ENCODE measurements at places on chromosomes 2 and 18.
A peak's percentile ranks its signal among the peaks of the same experiment; 100 is the strongest.

- H3K27me3 ChIP-seq = peaks cover 38% of the 10 kb centered on the region
- H3K36me3 ChIP-seq = no peaks in the 10 kb centered on the region
- H3K4me1 ChIP-seq = no peaks in the 10 kb centered on the region
- DNase-seq = no peak
Measured at GRCh38 chr2:95573866-95574265, 17.9 kb upstream of the TRIM43 start.

- no peaks in the 10 kb centered on the region for H3K36me3 ChIP-seq
- H3K27ac ChIP-seq = no peak overlapping the region
- DNase-seq = no peak
- H3K27me3 ChIP-seq = no peaks in the 10 kb centered on the region
- H3K4me1 ChIP-seq = peaks cover 7% of the 10 kb centered on the region
Measured at GRCh38 chr2:109662889-109663288, 48.7 kb downstream of the SOWAHC start.

DNA sequence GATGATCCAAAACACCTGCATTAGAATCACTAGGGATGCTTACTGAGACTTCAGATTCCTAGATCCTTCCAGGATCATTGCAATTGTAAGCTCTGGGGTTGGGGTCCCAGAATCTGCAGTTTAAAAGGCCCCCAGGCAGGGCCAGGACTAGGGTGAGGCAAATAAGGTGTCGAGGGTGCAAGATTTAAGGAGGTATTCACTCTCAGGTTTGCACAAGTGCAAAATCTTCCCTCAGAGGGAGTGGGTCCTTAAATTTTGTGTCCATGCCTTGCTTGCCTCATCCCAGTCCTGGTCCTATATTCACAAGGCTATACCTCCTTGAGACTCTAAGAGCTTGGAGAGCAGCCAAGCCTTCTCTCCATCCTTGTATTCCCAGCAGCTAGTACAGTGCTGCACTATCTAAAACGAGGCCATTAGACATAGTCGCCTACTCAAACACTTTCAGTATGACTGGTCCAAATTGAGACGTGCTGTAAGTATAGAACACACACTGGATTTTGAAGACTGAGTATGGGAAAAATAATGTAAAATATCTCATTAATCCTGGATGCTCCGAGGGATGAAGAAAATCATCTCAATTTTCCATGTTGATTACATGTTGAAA lies 31.6 kb upstream of the MREG start:
- H3K4me1 ChIP-seq = no peaks in the 10 kb centered on the region
- DNase-seq = no peak
- no peaks in the 10 kb centered on the region for H3K36me3 ChIP-seq
- no peak overlapping the region for H3K4me3 ChIP-seq
- no peaks in the 10 kb centered on the region for H3K27me3 ChIP-seq

DNA sequence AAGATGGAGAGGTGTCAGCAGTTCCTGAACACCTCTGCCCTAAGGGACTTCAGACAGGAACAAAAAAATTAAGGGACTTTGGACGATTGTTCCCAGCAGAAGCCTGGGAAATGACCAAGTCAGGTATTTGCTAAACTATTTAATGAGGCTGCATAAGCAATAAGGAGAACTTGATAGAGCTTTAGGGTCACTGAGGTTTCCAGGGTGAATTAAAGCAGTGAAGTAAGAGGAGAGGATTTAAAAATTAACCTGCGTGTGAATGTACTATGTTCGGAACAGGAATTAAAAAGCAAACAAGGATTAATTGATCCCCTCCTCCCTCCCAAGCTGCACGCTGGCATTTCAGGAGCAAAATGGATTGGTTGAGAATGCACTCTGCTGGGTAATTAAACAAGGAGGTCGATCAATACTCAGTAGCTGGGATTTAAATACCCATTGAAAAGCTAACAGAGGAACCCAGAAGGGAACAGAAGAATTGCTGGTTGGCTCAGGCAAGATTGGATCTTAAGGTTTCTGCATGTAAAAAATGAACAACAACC lies 157.2 kb downstream of the RNF152 start:
- no peak for DNase-seq
- H3K27me3 ChIP-seq = no peaks in the 10 kb centered on the region
- H3K4me3 ChIP-seq = no peak overlapping the region
- peaks cover 40% of the 10 kb centered on the region for H3K4me1 ChIP-seq
- H3K27ac ChIP-seq = no peak overlapping the region
- H3K36me3 ChIP-seq = no peaks in the 10 kb centered on the region

DNA sequence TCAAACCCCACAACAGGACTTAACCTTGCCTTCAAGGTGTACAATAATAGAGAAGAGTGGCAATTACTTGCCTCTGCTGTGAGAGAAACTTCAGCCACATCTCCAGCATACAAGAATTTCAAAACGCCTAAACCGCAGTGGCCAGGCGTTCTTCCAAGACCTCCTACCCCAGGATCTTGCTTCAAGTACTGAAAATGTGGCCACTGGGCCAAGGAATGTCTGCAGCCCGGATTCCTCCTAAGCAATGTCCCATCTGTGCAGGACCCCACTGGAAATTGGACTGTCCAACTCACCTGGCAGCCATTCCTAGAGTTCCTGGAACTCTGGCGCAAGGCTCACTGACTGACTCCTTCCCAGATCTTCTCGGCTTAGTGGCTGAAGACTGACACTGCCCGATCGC lies 2.8 kb upstream of the CYB5A start:
- peaks cover 18% of the 10 kb centered on the region for H3K4me1 ChIP-seq
- no peaks in the 10 kb centered on the region for H3K36me3 ChIP-seq
- DNase-seq = no peak

GRCh38 chr2:80887841-80888378 lies 583.4 kb upstream of the LRRTM1 start:
- no peak overlapping the region for H3K27ac ChIP-seq
- no peaks in the 10 kb centered on the region for H3K36me3 ChIP-seq
- no peak overlapping the region for H3K4me3 ChIP-seq
- H3K27me3 ChIP-seq = no peaks in the 10 kb centered on the region

DNA sequence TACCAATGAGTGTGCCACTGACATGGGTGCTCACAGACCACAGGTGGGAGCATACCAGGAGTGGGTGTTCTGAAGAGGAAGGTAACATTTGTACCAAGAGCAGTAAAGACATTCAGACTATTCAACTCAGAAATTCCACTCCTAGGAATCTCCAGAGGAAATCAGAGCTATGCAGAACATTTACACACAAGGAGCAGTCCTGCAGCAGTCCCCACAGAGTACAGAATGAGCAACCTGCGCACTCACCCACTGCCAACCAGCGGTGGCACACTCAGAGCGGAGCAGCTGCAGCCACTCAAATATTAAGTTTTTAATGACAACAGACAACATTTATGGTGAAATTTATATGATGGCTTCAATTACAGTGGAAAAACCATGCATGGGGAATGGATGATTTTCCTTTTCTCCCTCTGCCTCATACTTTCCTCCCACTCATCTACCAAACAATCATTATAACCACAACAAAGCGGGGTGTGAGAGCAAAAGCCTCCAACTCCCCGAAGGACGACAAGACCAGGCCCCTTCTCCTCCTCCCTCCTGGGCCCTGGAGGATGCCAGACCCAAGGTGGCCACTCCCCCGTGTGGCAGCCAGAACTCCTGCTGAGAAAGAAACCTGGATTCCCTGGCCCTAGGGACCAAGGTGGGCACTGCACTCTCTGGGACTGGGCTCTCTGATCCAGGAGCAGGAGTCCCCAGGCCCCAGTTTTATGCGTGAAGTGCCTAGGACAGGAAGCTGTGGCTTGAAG lies 5.4 kb downstream of the HS6ST1 start:
- DNase-seq = peak; percentile 94
- no peaks in the 10 kb centered on the region for H3K27me3 ChIP-seq
- H3K36me3 ChIP-seq = peaks cover 6% of the 10 kb centered on the region
- no peak overlapping the region for H3K4me3 ChIP-seq
- H3K4me1 ChIP-seq = peaks cover 13% of the 10 kb centered on the region

GRCh38 chr2:231235217-231235616 lies 36.8 kb downstream of the ARMC9 start:
- no peak overlapping the region for H3K27ac ChIP-seq
- H3K4me1 ChIP-seq = no peaks in the 10 kb centered on the region
- no peaks in the 10 kb centered on the region for H3K27me3 ChIP-seq
- H3K36me3 ChIP-seq = peaks cover 27% of the 10 kb centered on the region
- DNase-seq = no peak

- no peak overlapping the region for H3K4me3 ChIP-seq
- no peaks in the 10 kb centered on the region for H3K27me3 ChIP-seq
- H3K36me3 ChIP-seq = no peaks in the 10 kb centered on the region
- peaks cover 4% of the 10 kb centered on the region for H3K4me1 ChIP-seq
- no peak for DNase-seq
Measured at GRCh38 chr2:39787950-39788349, 8.9 kb upstream of the THUMPD2 start.

- no peak for DNase-seq
- H3K27ac ChIP-seq = no peak overlapping the region
- no peaks in the 10 kb centered on the region for H3K4me1 ChIP-seq
- no peaks in the 10 kb centered on the region for H3K36me3 ChIP-seq
- no peak overlapping the region for H3K4me3 ChIP-seq
Measured at GRCh38 chr2:235536711-235537110, 42.9 kb downstream of the AGAP1 start.

DNA sequence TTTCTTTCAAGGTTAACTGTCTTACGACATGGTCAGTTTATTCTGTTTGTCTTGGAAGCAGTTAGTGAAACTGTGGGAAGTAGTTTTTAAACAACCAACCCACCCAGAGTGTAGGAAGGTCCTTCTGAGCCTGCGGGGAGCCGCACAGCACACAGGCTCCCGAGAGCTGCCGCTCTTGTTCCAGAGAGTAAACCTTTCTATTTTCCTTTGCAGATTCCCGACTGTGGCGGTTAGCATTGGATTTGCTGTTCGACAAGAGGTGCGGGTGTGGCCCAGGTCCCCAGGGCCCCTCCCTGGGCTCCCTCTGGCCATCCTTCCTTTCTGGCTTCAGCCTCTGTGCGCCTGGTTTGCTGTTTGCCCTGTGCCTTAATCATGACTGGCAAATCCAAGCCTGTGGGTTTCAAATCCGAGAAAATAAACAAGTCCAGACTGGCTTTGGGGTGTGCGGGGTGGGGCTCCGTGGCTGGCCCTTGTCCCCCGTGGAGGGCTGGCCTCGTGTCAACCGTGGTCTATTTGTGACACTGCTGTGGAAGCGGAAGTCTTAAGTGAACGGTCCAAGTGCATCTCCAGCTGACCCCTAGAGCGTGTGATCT lies 30.7 kb downstream of the IMPA2 start:
- no peaks in the 10 kb centered on the region for H3K27me3 ChIP-seq
- H3K4me3 ChIP-seq = peak overlapping the region; percentile 54
- peaks cover 43% of the 10 kb centered on the region for H3K4me1 ChIP-seq
- H3K36me3 ChIP-seq = no peaks in the 10 kb centered on the region
- DNase-seq = peak; percentile 88

Data from osteoblast (primary cell).